Psoas muscle (tissue), 8 donors: ENCODE measurements at places on chromosomes 6 and 20.

GRCh38 chr20:19701429-19701828 lies 56.6 kb upstream of the RIN2 start:
- H3K27me3 ChIP-seq, result no peaks in the 10 kb centered on the region
- H3K4me3 ChIP-seq, result no peak overlapping the region
- DNase-seq, result no peak

GRCh38 chr6:168196385-168196860 lies 117.4 kb upstream of the FRMD1 start:
- DNase-seq, result no peak
- H3K27me3 ChIP-seq, result no peaks in the 10 kb centered on the region
- H3K27ac ChIP-seq, result no peak overlapping the region
- no peak overlapping the region for H3K4me3 ChIP-seq

DNA sequence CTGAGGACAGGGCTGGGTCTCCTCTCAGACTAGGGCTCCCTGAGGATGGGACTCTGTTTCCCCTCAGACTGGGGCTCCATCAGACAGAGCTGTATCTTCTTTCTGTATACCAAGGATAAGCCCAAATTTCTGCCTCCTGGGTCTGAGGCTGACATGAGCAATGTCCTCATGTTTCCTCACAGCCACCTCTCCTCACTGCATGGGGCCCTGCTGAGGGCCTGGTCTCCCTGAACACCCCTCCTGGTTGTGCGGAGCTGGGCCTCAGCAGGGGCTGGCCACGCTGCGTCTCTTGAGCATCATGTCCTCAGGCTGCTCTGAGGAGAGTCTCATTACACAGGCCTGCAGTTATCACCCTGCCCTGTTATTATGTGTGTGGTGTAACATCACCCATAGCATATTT lies 144.6 kb downstream of the LRFN2 start:
- no peak overlapping the region for H3K4me3 ChIP-seq
- no peaks in the 10 kb centered on the region for H3K4me1 ChIP-seq
- no peaks in the 10 kb centered on the region for H3K36me3 ChIP-seq
- no peak overlapping the region for H3K27ac ChIP-seq
- no peaks in the 10 kb centered on the region for H3K27me3 ChIP-seq
- no peak for DNase-seq

- no peak overlapping the region for H3K4me3 ChIP-seq
- H3K4me1 ChIP-seq, result peaks cover 4% of the 10 kb centered on the region
- H3K27ac ChIP-seq, result no peak overlapping the region
Measured at GRCh38 chr6:7914311-7914710, 3.7 kb upstream of the TXNDC5 start.

DNA sequence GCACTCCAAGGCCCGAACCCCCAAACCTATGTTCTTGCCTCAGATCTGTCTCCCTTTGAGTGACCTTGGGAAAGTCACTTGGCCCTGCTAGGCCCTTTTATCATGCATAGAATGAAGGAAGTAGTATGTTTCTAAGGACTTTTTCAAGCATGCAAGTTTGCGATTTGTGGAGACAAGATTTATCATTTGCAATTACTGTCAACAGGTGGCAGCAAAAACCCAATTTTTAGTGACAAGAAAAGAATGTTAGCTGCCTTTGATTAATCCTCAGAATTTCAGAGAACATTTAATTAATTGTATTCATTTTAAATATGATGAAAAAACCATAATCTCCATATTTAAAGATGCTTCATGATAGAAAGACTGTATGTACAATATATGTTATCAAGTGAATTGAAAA lies 28.3 kb upstream of the PREP start:
- no peak overlapping the region for H3K27ac ChIP-seq
- no peaks in the 10 kb centered on the region for H3K36me3 ChIP-seq
- peaks cover 3% of the 10 kb centered on the region for H3K27me3 ChIP-seq
- no peaks in the 10 kb centered on the region for H3K4me1 ChIP-seq
- no peak overlapping the region for H3K4me3 ChIP-seq
- no peak for DNase-seq

DNA sequence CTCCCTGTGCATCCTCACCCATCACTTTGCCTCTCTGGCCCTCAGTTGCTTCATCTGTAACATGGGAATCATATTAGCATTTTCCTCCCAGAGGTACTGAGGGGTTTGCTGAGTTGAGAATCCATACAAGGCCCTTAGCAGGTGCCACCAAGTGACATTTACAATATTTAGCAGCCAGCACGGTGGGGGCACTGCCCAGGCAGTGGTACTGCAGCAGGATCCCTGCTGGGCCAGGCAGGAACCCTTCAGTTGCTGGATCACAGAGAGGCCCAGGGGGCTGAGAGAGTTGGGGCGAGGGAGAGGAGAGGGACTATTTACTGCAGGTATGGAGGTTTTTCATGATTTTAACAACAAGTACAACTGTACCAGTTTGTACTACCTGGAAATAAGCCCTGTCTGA lies 65.9 kb downstream of the CDH22 start:
- no peaks in the 10 kb centered on the region for H3K4me1 ChIP-seq
- no peaks in the 10 kb centered on the region for H3K27me3 ChIP-seq
- no peak overlapping the region for H3K27ac ChIP-seq
